ENCODE measurements at places on chromosomes 6 and 20. TPM values are rescaled to one million over a fixed set of nuclear protein-coding genes. Genes with fewer than 3 reads are reported as not detected.

BPIFB2 gene
- total RNA-seq, result not detected

DNA sequence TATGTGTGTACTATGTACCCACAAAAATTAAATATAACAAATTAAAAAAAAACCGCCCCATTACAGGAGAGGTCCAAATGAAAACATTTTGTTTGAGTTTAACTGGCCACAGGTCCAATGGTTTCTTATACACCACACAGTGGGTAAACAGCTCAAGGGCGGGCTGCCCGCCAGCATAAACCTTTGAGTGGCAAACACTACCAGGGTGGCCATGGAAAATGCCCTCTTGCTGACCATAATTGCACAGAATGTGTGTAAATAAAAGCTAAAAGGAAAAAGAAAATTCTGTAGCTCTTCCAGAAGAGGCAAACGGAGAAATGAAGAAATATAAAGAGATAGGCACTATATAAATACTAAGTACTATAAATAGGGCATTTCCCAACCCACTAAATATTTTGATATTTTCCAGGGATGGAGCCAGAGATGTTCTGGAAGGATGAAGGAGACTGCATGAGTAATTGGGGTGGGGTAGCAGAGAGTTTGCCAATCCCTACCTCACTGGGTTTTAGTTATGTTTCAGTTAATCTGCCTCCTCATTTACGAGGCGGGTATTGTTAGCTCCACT lies 1.1 kb upstream of the CDC5L start:
- DNase-seq, result no peak

GRCh38 chr6:43181942-43182860 lies at the start of gene CUL9:
Gene CUL9 (plus strand): TSS chr6:43182196. CDS start chr6:43184311, 2,115 bp downstream.
- peak; percentile 70 for DNase-seq

- DNase-seq, result no peak
Measured at GRCh38 chr20:55140631-55141030, 665.2 kb downstream of the DOK5 start.

- DNase-seq, result no peak
Measured at GRCh38 chr20:57408131-57408530, 16.9 kb downstream of the RBM38 start.

- no peak for DNase-seq
Measured at GRCh38 chr6:110334423-110335180, 23.5 kb downstream of the METTL24 start.

- no peak for DNase-seq
Measured at GRCh38 chr6:159103396-159104162, 58.8 kb upstream of the TAGAP start.

- DNase-seq, result no peak
Measured at GRCh38 chr6:2891768-2892170, 11.3 kb downstream of the SERPINB9 start.
